ENCODE measurements at places on chromosomes 1 and 21.
A peak's percentile ranks its signal among the peaks of the same experiment; 100 is the strongest.

DNA sequence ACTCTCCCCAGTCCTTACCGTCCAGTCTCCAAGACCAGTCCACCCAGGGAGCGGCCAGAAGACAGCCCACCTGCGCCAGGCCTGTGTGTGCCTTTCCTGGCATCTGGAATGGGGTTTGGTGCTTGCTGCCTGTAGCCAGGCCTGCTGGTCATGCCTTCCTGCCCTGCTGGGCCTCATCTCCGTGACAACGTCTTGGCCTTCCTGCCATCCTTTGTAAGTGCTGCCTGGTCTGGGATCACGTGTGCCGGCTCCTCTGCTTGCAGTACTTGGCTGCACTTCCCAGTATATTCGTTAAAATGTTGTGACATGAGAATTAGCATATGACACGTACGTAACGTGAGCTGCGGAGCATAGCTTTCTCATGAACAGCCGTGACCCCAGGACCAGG lies 145.3 kb upstream of the COL6A1 start:
- H3K27ac ChIP-seq: no peak overlapping the region
- no peak overlapping the region for H3K4me3 ChIP-seq
- no peaks in the 10 kb centered on the region for H3K4me1 ChIP-seq
- no peaks in the 10 kb centered on the region for H3K36me3 ChIP-seq
- H3K27me3 ChIP-seq: no peaks in the 10 kb centered on the region

DNA sequence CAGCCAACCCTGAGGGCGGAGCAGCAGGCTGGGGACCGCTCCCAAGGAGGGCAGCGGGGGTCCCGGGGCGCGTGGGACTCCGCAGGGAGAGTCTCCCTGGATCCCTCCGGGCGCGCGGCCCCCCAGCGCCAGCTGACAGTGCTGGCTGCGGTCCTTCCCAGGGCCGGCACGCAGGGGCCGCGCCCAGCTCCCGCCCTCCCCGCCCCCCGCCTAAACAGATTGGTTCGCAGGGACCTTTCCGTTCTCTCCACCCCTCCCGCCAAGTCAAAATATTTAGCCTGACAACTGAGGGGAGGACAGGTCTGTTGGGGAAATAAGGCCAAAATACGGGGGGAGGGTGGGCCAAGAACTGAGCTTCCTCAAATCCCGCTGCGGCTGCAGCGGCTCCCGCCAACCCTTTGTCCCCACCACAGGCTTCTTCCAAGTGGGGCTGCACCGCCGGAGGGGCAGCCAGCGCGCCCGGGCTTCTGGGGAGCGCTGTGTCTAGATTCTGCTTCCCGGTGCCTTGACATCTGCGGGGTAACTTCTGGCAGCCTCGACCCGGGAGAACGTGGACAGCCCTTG lies at the start of gene INSRR:
Gene INSRR (minus strand): TSS at position 159 of the 564 bp plus-strand sequence. CDS start 496 bp downstream, outside the sequence.
- H3K4me1 ChIP-seq: peaks cover 26% of the 10 kb centered on the region
- H3K36me3 ChIP-seq: no peaks in the 10 kb centered on the region
- H3K27me3 ChIP-seq: peaks cover 77% of the 10 kb centered on the region
- DNase-seq: no peak

DNA sequence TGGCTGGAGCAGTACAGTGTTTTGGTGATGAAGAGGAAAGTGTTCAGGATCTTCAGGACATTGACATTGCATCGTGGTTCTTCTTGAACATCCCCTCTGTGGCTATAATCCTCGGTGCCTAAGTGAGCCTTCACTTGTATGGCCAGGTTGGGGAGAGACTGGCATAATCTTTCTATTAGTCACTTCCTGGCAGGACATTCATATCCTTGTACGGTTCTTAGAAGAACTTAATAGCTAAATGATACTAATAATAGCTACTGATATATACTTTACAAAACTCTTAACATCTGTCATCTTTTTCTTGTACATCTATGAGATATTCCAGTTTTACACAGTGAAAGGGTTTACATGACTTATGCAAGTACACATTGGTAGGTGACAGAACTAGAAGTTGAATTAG lies 35.8 kb downstream of the CELF3 start:
- no peaks in the 10 kb centered on the region for H3K4me1 ChIP-seq
- no peak overlapping the region for H3K4me3 ChIP-seq

- H3K4me1 ChIP-seq: peaks cover 7% of the 10 kb centered on the region
- H3K36me3 ChIP-seq: no peaks in the 10 kb centered on the region
- peak overlapping the region; percentile 62 for H3K27ac ChIP-seq
- H3K4me3 ChIP-seq: no peak overlapping the region
- no peaks in the 10 kb centered on the region for H3K27me3 ChIP-seq
These were observed 13.2 kb upstream of the SLC41A1 start for GRCh38 chr1:205826016-205826806.

DNA sequence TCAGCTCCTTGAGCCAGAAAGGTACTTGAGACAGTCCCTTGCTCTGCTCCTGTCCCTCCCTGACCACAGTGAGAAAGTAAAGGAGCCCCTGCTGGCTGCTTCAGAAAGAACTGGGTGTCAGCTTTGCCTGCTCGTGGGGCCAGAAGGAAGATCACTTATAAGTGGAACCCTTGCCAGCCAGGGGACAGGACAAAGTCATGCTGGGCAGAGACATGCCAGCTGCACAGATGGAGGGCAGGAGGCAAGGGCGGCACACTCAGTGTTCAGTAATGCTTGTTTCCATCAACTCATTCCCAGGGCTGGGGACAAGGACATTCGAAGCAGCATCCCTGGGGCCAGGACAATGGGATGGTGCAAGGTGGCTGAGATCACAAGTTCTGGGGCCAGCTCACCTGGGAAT lies 41.8 kb downstream of the NTPCR start:
- H3K4me1 ChIP-seq: no peaks in the 10 kb centered on the region
- DNase-seq: no peak
- H3K27ac ChIP-seq: no peak overlapping the region
- H3K36me3 ChIP-seq: no peaks in the 10 kb centered on the region

GRCh38 chr1:20348326-20348915 lies 57.7 kb downstream of the VWA5B1 start:
- peaks cover 11% of the 10 kb centered on the region for H3K27me3 ChIP-seq
- DNase-seq: no peak
- H3K27ac ChIP-seq: no peak overlapping the region
- H3K4me1 ChIP-seq: no peaks in the 10 kb centered on the region
- H3K4me3 ChIP-seq: no peak overlapping the region

DNA sequence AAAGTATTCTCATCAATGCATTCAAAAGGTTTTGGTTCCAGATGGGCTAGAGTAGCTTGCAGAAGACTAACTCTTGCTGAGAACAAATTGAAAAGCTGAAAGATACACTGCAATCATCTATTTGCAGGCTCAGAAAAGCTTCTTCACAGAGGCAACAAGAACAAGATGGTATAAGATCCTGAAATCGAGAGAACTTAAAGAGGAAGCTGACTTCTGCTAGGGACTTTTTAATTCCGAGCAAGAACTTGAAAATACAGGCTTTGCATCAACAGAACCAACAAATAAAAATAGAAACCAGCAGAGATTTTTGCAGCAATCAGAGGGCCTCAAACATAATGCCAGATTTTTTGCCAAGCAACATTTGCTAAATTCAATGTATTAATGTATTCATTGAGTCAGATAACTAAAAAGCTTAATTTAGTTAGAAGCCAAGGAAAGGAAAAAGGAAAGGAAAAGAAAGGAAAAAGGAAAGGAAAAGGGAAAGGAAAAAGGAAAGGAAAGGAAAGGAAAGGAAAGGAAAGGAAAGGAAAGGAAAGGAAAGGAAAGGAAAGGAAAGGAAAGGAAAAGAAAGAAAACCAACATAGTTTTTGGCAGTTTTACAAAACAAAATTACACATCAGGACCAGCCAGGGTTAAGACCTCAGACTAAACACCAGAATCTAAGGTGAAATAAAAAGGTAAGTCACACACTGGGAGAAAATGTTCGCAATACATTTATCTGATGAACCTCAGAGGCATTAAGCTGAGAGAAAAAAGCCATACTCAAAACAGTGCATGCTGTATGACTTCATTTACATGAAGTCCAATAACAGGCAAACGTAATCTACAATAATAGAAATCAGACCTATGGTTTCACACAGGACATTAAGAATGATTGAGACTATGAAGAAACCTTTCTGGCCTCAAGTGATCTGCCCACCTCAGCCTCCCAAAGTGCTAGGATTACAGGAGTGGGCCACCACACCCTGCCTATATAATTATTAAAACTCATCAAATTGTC lies 42.6 kb downstream of the FAF1 start:
- DNase-seq: no peak
- H3K4me1 ChIP-seq: no peaks in the 10 kb centered on the region
- H3K27ac ChIP-seq: no peak overlapping the region
- H3K36me3 ChIP-seq: no peaks in the 10 kb centered on the region
